ENCODE measurements at places on chromosomes 1 and 21. TPM values are rescaled to one million over a fixed set of nuclear protein-coding genes. Genes with fewer than 3 reads are reported as not detected.
A peak's percentile ranks its signal among the peaks of the same experiment; 100 is the strongest.

Gene OR6N1
- polyA plus RNA-seq, result not detected

Gene SYPL2
- polyA plus RNA-seq, result 0.60 TPM

Gene ETNK2
- 34.3 TPM for polyA plus RNA-seq

Gene NPL
- polyA plus RNA-seq, result 28.0 TPM

Gene FAM20B
- 24.1 TPM for polyA plus RNA-seq

Gene GPR25
- 0.16 TPM for polyA plus RNA-seq

Gene NBPF4
- polyA plus RNA-seq, result not detected

Gene DNAI4
- polyA plus RNA-seq, result 3.6 TPM

Gene KCNA3
- polyA plus RNA-seq, result 0.37 TPM

Gene MYCL
- polyA plus RNA-seq, result 8.5 TPM

Gene OR2M7
- not detected for polyA plus RNA-seq

Gene RGS2
- 116 TPM for polyA plus RNA-seq

Gene SPRR1B
- polyA plus RNA-seq, result not detected

- DNase-seq, result no peak
Observed at GRCh38 chr1:183807549-183808168, 2.7 kb downstream of the RGL1 start.

DNA sequence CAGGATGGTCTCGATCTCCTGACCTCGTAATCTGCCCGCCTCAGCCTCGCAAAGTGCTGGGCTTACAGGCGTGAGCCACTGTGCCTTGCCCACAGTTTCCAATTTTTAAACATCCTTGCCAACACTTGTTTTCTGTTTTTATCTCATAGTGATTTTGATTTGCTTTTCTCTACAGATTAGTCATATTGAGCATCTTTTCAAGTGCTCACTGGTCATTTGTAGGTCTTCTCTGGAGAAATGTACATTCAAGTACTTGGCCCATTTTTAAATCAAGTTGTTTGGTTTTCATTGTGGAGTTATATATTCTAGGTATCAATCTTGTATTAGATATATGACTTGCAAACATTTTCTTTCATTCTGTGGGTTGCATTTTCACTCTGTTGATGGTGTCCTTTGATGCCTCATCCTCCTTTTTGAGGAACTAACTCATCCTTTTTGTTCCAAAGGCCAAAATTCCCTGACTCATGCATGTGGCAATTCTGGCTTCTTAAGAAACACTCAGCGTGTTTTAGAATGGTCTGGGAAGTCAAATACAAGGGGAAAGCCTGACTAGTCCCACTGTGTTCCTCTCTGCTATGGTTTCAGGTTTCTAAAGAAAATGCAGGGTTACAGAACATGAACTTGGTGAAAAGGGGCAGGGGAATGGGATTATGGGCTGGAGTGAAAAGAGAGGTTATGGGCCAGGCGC is 37.3 kb downstream of the PTAFR start:
- no peak for DNase-seq

- DNase-seq, result no peak
Observed at GRCh38 chr1:199287206-199287605, 648.4 kb downstream of the PTPRC start.

GRCh38 chr21:39730418-39731157 is 14.4 kb upstream of the IGSF5 start:
- DNase-seq, result no peak

- DNase-seq, result no peak
Observed at GRCh38 chr21:28770867-28771661, 221.6 kb downstream of the LTN1 start.

GRCh38 chr1:21269461-21270085 is 20.7 kb downstream of the ECE1 start:
- DNase-seq, result peak; percentile 80

- DNase-seq, result no peak
Observed at GRCh38 chr21:15870819-15871218, 141.0 kb downstream of the USP25 start.

GRCh38 chr1:64965366-64966157 is 787 bp downstream of the JAK1 start:
- peak; percentile 63 for DNase-seq

DNA sequence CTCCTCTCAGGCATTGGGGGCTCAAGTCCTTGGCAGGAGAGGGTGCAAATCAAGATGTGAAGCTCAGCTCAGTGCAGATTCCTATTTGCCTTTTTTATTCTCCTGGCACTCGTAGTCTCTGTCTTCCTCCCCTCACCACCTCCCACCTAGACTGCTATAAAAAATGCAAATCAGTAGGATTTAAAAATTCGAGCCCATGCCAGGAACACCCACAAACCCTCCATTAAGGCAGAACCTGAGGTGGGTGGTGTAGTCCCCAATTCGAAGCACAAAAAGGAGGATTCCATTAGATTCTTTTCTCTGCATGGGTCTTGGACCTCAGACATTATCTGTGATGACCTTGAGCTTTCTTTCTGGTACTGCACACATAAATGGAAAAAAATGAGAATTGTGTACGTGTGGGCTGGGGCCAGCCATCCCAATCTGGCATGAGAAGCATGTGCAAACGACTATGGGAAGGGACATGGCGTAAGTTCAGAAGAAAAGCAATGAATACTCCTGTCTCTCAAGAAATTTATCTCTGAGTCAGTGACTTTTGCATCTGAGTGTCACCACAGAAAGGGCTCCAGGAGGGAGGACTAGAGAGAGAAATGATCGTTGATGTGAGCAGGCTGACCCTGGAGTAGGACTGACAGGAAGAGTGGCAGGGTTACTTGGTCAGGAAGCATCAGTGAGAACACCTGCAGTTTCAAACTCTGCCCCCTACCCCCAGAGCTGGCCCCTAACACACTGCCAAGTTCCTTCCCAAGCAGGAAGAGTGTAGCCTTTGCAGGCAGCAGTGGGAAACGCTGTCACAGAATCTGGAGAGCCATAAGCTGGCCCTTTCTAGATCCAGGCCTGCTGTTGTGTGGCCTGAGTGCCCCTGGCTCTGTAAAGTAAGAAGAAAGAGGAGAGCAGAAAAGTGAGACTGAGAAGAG is 1.7 kb downstream of the INKA2 start:
- no peak for DNase-seq

DNA sequence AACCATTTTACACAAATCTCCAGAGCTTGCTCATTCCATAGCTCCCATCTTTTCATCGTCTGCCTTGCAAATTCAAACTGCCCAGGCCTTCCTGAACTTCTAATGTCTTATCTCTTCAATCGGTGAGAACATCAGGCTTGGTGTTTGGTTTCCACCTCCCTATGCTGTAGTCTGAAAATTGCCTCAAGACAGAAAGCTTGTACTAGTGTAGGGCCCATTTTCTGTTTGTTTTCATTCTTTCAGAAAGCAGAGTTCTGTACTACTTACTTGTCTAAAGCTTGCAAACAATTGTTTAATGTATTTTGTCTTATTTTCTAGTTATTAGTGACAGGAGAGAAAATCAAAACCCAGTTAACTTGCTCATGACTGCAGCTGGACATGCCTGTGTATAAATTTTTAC is 16.8 kb downstream of the HOOK1 start:
- no peak for DNase-seq

GRCh38 chr1:238063454-238063853 is 172.7 kb upstream of the ZP4 start:
- no peak for DNase-seq

GRCh38 chr1:243732637-243733036 is 117.4 kb downstream of the AKT3 start:
- no peak for DNase-seq

DNA sequence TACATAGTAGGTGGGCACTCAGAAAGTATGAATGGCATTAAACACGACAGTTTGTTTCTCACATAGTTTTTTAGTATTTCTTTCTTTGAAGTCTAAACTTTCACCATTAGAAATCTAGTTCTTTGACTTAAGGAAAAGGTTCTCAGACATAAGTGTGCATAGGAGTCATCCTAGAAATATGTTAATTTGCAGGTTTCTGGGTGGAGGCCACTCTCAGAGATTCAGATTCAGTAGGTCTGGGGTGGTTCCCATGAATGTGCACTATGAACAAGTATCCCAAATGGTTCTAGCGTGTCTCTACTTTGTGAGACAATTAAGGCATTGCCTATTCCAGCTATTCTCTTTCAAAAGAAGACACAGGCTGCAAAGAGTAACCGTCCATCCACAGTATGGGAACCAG is 119.3 kb downstream of the NGF start:
- no peak for DNase-seq

- DNase-seq, result no peak
Observed at GRCh38 chr21:14691914-14692313, 145.8 kb upstream of the SAMSN1 start.

DNA sequence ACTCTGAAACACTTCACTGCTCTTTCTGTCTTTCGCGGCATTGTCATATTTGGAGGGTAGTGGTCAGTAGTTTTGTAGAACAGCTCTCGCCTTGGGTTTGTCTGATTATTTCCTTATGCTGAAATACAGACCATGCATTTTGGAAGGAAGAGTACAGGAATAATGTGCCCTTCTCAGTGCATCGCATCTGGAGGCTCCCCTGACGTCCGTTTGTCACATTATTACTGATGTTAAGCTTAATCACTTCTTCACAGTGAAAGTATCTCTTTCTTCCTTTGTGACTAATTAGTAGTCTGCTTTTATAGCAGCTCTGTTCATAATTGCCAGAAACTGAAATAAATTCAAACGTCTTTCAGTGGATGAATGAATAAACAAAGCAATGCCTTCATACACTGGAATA is 85.7 kb upstream of the CXADR start:
- DNase-seq, result no peak

DNA sequence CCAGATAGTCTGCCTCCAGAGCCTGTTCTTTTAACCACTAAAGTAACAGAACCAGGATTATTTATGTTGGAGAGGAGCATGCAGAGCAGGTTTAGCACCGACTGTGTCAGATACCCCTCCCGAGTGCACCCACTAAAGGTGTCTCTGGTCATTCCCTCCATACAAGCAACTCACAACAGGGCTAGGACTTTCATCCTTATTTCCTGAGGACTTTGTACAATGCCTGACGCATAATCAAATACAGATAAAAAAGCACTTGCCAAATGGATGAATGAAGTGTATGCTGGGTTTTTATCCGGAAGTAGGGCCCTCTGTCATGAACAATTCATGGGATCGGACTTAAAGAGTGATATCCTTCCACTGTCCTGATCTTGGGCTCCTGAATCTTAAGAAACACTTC is 26.0 kb downstream of the RPL5 start:
- peak; percentile 88 for DNase-seq

- no peak for DNase-seq
Observed at GRCh38 chr1:201731142-201731541, 97.8 kb upstream of the IPO9 start.

- no peak for DNase-seq
Observed at GRCh38 chr1:99004254-99004860, 304 bp downstream of the PLPPR5 start.

DNA sequence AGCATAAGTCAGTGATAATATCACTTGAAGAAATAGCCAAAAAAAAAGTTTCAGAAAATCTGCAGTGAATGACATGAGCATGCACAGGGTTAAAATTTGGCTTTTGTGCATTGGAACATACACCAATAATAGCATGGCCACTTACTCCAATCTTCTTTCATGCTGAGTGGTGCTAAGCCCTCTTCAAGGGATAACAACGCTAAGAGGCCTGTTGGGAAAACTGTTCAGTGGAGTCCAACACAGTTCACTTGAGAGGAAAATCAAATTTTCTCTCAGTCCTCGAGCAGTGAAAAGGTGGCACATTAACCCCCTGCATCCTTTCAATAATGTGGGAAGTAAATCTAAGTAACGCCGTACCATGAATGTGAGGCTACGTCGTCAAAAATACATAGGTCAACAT is 264.7 kb downstream of the SPATA17 start:
- no peak for DNase-seq

DNA sequence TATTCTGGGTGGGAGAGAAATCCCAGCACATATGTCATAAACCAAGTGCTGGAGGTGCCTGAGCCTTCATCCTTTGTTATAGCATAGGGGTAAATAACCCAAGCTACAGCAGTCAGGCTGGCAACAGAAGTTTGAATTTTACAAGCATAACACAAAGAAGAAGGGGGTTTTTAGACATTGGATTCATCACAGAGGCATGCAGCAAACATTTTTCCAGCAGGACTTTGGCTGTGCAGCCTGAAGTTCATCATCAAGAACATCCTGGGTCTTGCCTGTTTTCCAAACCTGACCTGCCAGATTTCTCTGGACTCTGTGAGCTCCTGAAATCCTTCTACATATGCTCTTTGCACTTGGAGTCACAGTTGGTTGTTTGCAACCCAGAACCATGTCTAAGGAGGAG is 16.2 kb downstream of the PTGER3 start:
- DNase-seq, result no peak

GRCh38 chr1:174766727-174767126 is 233.0 kb upstream of the CACYBP start:
- peak; percentile 27 for DNase-seq
